Right cardiac atrium (tissue), 5 donors: ENCODE measurements at places on chromosomes 16 and 17. TPM values are rescaled to one million over a fixed set of nuclear protein-coding genes. Genes with fewer than 3 reads are reported as not detected.

FOXC2 gene
- 1.1 TPM for polyA plus RNA-seq

EPOP gene
- 2.1 TPM for polyA plus RNA-seq

SULT1A3 gene
- 10.0 TPM for polyA plus RNA-seq

METTL9 gene
- 31.5 TPM for polyA plus RNA-seq

SPHK1 gene
- polyA plus RNA-seq: 3.8 TPM

NECAB2 gene
- 1.7 TPM for polyA plus RNA-seq

MYL11 gene
- polyA plus RNA-seq: 0.86 TPM

C17orf78 gene
- polyA plus RNA-seq: not detected

CNTNAP1 gene
- 4.6 TPM for polyA plus RNA-seq

TNFRSF13B gene
- polyA plus RNA-seq: not detected

TNP2 gene
- polyA plus RNA-seq: not detected

MT1F gene
- polyA plus RNA-seq: 3.7 TPM

HOXB4 gene
- polyA plus RNA-seq: 1.1 TPM
